Spleen (tissue), 13 donors: ENCODE measurements at places on chromosomes 1 and 21. TPM values are rescaled to one million over a fixed set of nuclear protein-coding genes. Genes with fewer than 3 reads are reported as not detected.

DNA sequence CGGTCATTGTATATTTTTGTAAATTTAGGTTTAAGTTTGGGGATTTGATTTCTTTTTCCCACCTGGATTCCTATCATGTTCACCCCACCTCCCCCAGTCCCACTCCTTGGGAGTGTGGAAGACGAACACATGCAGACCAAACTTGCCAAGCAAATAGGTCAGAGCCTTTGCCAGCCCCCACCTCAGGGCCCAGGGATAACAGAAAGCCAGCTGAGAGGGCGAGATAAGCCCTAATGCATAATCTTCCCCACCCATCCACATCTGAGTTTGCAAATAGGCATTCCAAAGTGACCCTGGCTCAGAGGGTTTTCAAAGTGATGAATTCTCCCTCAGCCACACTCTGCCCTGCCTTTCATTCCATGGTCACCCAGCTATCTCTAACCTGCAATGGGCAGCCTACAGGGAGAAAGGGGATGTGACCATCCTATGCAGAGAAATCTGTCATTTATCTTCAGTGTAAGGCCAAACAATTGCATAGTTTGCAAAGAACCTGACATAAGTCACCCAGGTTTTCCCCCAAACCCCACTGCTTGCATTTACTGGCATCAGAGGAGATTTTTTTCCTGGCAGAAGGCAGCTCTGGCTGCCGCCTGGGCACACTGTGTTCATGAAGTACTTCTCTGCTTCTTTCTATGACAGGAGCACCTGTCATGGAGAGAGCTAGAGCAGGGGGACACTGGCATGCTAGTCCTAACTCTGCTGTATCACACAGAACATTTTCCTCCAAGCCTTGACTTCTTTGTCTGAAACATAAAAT, 69.0 kb upstream of the NFIA start:
- H3K4me3 ChIP-seq, result no peak overlapping the region
- no peaks in the 10 kb centered on the region for H3K4me1 ChIP-seq
- H3K36me3 ChIP-seq, result no peaks in the 10 kb centered on the region
- H3K27me3 ChIP-seq, result no peaks in the 10 kb centered on the region
- DNase-seq, result no peak

- no peaks in the 10 kb centered on the region for H3K27me3 ChIP-seq
- no peaks in the 10 kb centered on the region for H3K36me3 ChIP-seq
- H3K4me1 ChIP-seq, result no peaks in the 10 kb centered on the region
- H3K27ac ChIP-seq, result no peak overlapping the region
- DNase-seq, result no peak
These were observed 38.1 kb downstream of the DISP3 start for GRCh38 chr1:11516961-11517635.

- no peaks in the 10 kb centered on the region for H3K36me3 ChIP-seq
- no peak overlapping the region for H3K4me3 ChIP-seq
- no peaks in the 10 kb centered on the region for H3K4me1 ChIP-seq
- DNase-seq, result no peak
These were observed 368.5 kb downstream of the HHAT start for GRCh38 chr1:210697185-210697584.

- no peaks in the 10 kb centered on the region for H3K4me1 ChIP-seq
- DNase-seq, result no peak
- no peaks in the 10 kb centered on the region for H3K27me3 ChIP-seq
These were observed 11.4 kb upstream of the DNASE2B start for GRCh38 chr1:84386716-84387479.

- no peaks in the 10 kb centered on the region for H3K36me3 ChIP-seq
- no peak overlapping the region for H3K27ac ChIP-seq
- no peak for DNase-seq
- no peak overlapping the region for H3K4me3 ChIP-seq
- no peaks in the 10 kb centered on the region for H3K27me3 ChIP-seq
- peaks cover 11% of the 10 kb centered on the region for H3K4me1 ChIP-seq
These were observed 125.9 kb downstream of the HFM1 start for GRCh38 chr1:91278754-91279153.

GRCh38 chr1:111732718-111733117, 6.5 kb downstream of the INKA2 start:
- DNase-seq, result no peak
- no peak overlapping the region for H3K4me3 ChIP-seq
- peaks cover 3% of the 10 kb centered on the region for H3K36me3 ChIP-seq
- peaks cover 68% of the 10 kb centered on the region for H3K4me1 ChIP-seq

DNA sequence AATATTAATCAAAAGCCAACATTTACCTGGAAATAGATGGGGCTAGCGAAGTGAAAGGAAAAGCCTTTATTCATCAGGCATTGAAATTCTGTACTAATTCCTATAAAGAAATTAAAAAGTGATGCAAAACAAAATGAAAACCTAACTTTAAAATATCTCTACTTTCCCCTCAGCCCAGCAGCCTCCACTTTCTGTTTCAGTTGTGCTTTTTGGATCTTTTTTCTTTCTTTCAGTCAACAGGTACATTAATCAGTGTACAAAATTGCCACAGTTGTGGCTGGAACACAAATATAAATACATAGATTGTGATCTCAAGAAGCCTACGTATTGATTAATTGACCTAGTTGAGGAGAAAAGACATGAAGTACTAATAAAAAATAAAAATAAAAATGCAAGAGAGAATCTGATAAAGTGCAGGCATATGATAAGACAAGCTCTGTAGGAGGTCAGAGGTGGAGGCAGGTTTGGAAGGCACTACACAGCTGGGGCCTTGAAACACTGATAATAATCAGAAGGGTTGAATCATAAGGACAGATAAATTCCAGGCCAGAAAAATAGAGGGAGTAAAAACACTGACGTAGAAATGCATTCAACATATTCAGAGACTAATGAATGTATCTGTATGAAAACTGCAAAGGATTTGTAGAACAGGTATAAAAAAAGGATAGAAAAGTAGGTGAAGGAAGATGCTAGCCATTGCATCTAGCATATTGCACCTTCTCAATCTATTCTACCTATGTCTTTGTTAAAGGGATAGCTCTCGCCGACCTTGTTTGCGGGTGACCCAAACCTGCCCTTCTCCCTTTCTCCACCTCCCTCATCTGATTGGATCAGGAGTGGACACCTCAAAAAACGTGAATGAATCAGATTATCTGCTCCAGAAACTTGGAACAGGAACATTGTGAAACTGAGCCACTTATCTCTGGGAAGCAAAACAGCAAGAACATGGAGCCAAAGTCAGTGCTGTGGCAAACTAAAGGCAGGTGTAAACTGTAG, 607.8 kb upstream of the ADGRL2 start:
- no peaks in the 10 kb centered on the region for H3K27me3 ChIP-seq
- DNase-seq, result no peak
- H3K4me1 ChIP-seq, result no peaks in the 10 kb centered on the region
- no peaks in the 10 kb centered on the region for H3K36me3 ChIP-seq
- no peak overlapping the region for H3K27ac ChIP-seq

DNA sequence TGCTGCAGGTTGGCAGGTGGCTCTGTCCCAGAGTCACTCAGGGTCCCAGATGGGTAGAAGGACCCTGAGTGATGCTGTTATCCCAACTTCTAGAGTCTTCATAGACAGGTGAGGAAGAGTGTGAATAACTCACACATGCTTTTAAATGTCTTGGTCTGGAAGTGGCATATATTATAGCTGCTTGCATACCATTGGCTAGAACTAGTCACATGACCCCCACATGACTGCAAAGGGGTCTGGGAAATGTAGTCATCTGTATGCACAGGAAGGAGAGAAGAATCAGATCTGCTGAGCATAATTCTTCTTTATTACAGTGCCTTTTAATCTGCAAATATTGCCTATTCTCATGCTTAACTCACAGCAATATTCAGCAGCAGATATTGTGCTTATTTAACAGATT, 28.2 kb upstream of the KLHDC7A start:
- no peak overlapping the region for H3K4me3 ChIP-seq
- peaks cover 12% of the 10 kb centered on the region for H3K27me3 ChIP-seq
- DNase-seq, result peak; percentile 2
- no peaks in the 10 kb centered on the region for H3K36me3 ChIP-seq
- H3K4me1 ChIP-seq, result no peaks in the 10 kb centered on the region

DNA sequence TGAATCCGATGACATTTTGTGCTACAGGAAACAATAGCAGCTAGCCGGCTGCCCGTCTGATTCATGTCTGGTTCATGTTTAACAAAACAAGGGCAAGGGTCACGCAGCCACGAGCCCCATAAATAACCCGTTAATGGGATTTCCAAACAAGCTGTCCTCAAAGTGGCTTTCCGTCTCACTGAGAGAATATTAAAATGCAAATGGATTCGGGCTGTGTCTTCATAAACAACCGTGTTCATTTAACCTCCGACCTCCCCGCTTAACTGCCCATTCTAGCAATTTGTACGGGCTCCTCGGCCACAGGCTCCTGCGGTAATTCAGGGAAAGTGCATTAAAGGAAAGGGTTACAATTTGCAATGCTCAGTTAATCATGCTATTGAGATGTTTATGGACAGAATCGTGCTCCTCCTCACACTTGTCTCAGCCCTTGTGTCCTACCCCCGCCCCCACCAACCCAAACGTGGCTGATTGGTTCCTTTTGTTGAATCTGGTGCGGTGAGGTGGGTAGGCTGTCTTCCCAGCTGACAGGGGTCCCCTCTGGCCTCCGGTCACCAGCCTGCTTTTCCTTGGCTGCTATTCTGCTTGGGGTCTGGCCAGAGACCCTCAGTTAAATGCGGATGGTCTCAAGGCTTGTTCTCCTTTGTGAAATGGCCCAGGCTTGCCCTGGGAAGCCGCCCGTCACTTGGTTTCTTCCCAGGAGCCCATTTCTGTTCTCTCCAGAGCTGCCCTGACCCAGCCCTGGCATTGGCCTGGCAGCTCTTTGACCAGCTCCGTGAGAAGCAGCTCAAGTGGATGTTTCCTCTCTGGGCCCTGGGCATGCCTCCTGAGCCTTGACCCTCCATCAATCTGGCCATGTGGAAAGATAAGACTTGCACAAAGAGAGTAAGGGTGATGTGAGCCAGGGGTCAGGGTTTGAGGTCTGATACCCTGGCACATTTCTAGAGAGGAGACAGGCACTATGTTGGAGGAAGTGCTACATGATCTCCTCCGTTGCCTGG, 200.7 kb upstream of the POU3F1 start:
- no peak overlapping the region for H3K27ac ChIP-seq
- no peak overlapping the region for H3K4me3 ChIP-seq
- peaks cover 22% of the 10 kb centered on the region for H3K4me1 ChIP-seq
- no peaks in the 10 kb centered on the region for H3K27me3 ChIP-seq
- no peak for DNase-seq
- no peaks in the 10 kb centered on the region for H3K36me3 ChIP-seq

DNA sequence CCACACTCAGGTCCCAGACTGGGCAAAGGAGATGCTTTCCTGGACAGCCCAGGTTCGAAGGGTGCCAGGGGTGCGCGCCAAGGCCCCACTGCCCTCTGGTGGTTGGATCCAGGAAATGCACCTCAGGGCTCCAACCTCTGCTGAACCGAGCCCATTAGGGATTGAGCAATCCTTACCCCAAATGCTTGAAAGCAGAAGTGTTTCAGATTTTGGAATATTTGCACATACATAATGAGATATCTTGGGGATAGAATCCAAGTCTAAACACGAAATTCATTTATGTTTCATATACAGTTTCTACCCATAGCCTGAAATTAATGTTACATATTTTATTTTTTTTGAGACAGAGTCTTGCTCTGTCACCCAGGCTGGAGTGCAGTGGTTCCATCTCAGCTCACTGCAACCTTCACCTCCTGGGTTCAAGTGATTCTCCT, 57.4 kb downstream of the SLC9A1 start:
- no peaks in the 10 kb centered on the region for H3K36me3 ChIP-seq
- peak overlapping the region; percentile 35 for H3K27ac ChIP-seq
- no peak overlapping the region for H3K4me3 ChIP-seq
- peaks cover 17% of the 10 kb centered on the region for H3K4me1 ChIP-seq

GRCh38 chr1:78061825-78062523, 16.2 kb downstream of the GIPC2 start:
- peak overlapping the region; percentile 54 for H3K27ac ChIP-seq
- peaks cover 13% of the 10 kb centered on the region for H3K4me1 ChIP-seq
- no peaks in the 10 kb centered on the region for H3K27me3 ChIP-seq
- H3K4me3 ChIP-seq, result no peak overlapping the region

- no peak for DNase-seq
- H3K4me3 ChIP-seq, result no peak overlapping the region
- H3K27ac ChIP-seq, result no peak overlapping the region
These were observed 54.2 kb upstream of the RGS7 start for GRCh38 chr1:241411056-241411775.

GRCh38 chr1:85502171-85502570, 37.2 kb upstream of the DDAH1 start:
- H3K4me1 ChIP-seq, result no peaks in the 10 kb centered on the region
- H3K4me3 ChIP-seq, result no peak overlapping the region
- no peaks in the 10 kb centered on the region for H3K27me3 ChIP-seq
- no peak overlapping the region for H3K27ac ChIP-seq
- no peak for DNase-seq

DNA sequence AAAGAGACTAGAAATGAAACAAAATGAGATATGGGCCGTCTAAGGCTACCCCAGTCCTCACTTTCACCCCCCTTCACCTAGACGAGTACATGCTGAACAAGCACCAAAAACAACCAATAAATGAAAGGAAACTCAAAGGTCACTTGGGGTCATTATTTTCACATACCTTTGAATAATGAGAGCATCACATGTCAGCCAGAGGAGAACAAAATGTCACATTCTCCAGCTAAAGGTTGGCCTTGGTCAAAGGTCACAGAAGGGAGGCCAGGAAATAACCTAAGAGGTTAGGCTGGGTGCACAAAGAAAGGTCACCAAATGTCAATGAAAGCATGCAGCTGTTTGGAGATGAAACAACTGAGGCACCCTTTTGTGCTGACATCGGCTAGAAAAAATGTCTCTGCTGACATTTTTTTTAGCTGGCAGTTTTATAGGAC, 288.7 kb upstream of the USP25 start:
- peaks cover 39% of the 10 kb centered on the region for H3K4me1 ChIP-seq
- H3K36me3 ChIP-seq, result no peaks in the 10 kb centered on the region
- no peak overlapping the region for H3K27ac ChIP-seq
- no peak overlapping the region for H3K4me3 ChIP-seq
- H3K27me3 ChIP-seq, result no peaks in the 10 kb centered on the region

DNA sequence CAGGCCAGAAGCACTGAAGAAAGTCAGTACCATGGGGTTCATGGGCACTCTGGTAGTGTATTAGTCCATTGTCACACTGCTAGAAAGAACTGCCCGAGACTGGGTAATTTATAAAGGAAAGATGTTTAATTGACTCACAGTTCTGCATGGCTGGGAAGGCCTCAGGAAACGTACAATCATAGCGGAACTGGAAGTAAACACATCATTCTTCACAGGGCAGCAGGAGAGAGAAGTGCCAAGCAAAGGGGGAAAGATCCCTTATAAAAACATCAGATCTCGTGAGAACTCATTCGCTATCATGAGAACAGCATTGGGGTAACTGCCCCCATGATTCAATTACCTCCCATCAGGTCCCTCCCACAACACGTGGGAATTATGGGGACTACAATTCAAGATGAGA, 20.2 kb upstream of the ROR1 start:
- DNase-seq, result no peak
- no peak overlapping the region for H3K4me3 ChIP-seq
- H3K27me3 ChIP-seq, result no peaks in the 10 kb centered on the region
- H3K36me3 ChIP-seq, result no peaks in the 10 kb centered on the region

Gene FMO5
- 2.8 TPM for polyA plus RNA-seq

Gene UBXN10
- polyA plus RNA-seq, result 0.10 TPM

Gene NKAIN1
- polyA plus RNA-seq, result not detected

Gene VWA5B1
- not detected for polyA plus RNA-seq

Gene PARS2
- polyA plus RNA-seq, result 0.96 TPM
